ENCODE measurements at places on chromosomes 6 and 20.

DNA sequence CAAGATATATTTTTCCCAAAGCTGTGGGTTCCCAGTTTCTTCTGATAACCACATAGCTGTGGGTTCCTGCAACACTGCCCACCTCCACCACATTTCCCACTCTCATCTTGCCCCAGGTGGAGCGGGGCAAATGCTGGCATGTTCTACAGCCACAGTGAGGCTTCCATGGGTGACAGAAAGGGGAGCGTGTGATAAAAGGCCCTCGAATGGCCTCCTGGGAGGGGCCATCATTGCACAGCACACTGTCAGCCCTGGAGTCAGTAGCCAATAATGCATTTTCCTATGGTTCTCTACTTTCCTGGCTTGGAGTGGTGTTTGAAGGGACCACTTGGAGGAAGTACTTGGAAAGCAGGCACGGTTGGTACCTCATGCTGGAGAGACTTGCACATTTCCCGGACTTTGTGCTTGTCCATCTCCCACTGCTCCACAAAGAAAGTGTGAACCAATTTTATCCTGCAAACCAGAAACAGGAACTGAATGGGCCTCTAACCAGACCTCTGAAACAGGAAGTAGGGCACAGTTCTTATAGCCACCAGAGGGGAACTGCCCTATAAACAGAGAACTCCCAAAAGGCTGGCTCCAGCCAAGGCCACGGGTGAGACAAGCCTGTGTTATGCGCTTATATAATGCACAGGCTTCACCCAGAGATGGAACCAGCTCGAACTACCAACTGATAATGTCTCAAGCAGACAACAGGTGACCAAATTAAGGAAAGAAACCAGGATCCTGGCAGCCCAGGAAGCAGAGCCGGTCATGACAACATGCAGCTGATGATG is 8.6 kb downstream of the MAP3K5 start:
- DNase-seq: no peak

GRCh38 chr20:63454731-63455567 is 17.5 kb downstream of the KCNQ2 start:
- no peak for DNase-seq

DNA sequence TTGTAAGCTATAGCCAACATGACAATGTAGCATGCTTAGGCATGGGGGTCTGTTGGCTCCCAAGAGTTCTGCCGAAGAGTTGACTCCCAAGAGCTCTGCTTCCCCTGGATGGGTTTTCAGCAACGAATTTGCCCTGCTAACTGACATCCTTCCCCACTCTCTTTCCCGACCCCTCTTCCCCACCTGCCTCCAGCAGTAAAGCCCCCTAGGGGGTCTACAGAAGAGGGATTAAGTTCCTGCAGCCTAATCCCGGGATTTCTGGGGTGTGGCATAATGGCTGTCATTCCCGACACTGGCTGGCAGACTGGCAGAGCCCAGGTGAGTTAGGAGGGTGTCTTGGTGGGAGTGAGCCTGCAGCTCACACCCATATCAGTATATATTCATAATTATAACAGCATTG is 121.0 kb upstream of the ZNF184 start:
- no peak for DNase-seq

DNA sequence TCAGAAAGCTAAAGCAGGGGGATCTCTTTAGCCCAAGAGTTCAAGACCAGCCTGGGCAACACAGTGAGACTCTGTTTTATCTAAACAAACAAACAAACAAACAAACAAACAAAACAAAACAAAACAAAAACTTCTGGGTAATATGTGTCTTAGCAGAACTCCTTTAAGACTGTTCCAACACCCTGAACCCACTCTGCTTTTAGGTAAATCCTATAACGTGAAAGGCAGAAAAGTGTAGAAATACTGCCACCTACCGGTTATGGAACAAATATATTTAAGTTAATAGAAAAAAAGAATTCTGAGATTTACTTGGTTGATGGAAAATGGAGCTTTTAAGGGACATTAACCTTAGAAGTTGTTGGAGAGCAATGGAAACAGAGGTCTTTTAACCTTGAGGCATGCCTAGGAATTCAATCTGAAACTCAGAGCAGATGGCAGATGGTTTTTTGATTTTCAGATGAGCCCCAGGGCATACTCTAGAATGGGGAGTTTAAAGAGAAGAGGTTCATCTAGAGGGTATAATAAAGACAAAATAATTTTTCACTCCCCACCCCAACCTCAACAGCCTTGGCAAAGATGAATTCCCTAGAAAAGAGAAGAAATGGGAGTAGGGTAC is 38.5 kb downstream of the SOD2 start:
- DNase-seq: peak; percentile 25

GRCh38 chr6:3410385-3411360 is 46.2 kb downstream of the SLC22A23 start:
- peak; percentile 59 for DNase-seq

DNA sequence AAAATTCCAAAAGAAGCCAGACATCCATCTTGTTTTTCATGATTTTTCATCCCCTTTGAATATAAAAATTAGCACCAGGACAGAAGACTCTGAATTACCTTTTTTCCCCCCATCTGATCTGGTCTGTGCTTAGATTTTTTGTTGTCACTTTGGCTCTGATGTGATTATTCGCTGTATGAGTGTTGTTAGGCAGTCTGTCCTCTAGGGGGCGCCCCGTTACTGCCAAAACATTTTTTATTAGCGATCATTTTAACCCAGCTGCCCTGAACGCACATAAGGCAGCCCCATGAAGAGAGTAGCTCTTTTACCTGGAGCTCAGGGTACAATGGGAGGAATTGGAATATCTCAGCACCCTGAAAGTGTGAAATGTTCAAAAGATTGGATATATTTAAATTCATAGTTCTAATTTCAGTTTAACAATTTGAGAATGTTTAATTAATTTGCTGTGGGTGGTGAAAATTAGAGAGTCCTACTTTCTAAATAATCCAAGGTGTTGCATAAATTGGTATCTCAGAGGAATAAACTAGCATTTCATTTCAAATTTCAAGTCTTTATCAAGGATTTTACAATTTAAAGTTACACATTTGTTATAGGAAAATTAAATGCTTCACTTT is 60.8 kb downstream of the PRPH2 start:
- peak; percentile 77 for DNase-seq

DNA sequence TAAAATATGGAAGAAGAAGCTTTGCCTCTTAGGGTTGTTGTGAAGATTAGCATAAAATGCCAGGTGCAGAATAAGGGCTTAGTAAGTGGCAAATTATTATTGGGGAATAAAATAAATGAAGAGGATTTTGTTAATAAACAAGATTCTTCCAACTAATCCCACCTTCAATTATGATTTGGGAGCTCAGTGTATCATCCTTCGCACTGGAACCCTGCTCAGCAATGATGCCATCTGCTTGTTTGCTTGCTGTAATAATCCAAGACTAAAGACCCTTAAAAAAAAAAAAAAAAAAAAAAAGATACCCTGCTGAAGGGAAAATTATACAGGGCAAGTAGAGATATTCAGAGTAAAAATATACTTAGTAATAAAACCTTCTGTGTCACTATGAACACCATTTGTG is 62.0 kb upstream of the RREB1 start:
- DNase-seq: no peak

DNA sequence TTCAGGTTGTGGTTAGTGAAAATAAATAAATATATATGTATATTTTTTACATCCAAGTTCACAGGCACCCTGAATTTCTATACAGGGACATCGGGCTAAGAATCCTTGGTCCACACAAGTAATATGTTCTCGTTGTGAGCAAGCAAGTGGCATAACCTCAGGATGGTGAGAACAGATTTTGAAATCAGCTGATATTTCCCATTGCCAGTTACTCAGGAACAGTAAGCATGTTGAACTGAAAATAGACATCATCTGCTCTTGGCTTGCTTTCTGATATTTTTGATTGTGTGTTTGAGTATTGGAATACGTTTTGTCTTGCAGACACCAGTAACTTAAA is 87.7 kb downstream of the TRMT6 start:
- DNase-seq: no peak

GRCh38 chr6:161181121-161181520 is 92.7 kb downstream of the AGPAT4 start:
- DNase-seq: no peak

DNA sequence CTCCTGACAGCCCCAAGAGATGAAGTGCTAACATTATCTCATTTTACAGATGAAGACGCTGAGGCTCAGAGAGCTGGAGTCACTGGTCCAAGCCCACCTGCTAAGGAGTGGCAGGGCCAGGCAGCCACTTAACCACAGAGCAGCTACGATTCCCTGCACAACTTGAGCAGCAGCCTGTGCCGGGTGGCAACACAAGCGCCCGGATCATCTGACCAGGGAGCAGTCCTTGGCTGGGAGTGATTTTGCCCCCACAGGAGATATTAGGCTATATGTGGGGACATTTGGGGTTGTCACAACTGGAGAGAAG is 93.2 kb upstream of the PTPN1 start:
- peak; percentile 33 for DNase-seq

DNA sequence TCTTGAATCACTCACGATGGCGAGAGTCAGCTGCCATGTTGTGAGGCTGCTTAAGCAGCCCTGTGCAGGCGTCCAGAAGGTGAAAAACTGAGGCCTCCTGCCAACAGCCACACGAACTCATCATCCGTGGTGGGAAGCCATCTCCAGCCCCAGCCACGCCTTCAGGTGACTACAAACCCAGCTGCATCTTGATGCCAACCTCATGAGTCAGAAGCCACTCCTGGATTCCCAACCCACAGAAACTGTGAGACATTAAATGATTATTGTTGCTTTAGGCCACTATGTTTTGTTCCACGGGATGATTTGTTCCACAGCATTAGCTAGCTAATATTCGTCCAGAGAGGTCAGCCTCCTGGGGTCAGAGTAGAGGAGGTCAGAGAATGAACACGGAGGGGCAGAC is 80.5 kb downstream of the SNX5 start:
- DNase-seq: no peak

DNA sequence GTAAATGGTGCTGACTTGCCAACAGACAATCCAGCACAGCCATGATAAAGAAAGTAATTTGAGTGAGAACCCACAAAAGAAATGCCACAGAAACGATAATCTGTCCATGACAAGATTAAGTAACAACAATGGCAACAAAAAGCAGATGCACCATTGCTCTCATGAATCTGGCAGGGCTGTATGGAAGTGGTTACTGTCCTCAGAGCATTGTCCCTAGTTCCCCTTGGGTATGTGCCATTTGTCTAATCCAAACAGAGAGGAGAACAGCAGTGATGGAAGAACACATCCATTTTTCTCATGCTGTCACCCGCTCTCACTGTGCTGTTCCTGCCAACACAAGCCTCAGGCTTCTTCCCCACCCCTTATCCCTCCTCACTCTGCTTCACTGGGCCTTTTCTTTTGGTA is 65.8 kb downstream of the REV3L start:
- no peak for DNase-seq

- DNase-seq: peak; percentile 13
Observed at GRCh38 chr20:37194621-37195417, 15.5 kb upstream of the MROH8 start.

All from CD8-positive, alpha-beta memory T cell (primary cell).